ENCODE measurements at places on chromosomes 1 and 21.

DNA sequence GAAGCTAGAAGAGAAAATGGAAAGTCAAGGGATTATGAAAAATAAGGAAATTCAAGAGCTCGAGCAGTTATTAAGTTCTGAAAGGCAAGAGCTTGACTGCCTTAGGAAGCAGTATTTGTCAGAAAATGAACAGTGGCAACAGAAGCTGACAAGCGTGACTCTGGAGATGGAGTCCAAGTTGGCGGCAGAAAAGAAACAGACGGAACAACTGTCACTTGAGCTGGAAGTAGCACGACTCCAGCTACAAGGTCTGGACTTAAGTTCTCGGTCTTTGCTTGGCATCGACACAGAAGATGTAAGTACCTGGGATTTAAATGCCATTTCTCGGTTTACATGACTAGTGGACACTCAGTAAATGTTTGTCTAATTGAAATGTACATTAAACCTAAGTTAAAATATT is 40.0 kb downstream of the CENPF start:
- no peak for DNase-seq

DNA sequence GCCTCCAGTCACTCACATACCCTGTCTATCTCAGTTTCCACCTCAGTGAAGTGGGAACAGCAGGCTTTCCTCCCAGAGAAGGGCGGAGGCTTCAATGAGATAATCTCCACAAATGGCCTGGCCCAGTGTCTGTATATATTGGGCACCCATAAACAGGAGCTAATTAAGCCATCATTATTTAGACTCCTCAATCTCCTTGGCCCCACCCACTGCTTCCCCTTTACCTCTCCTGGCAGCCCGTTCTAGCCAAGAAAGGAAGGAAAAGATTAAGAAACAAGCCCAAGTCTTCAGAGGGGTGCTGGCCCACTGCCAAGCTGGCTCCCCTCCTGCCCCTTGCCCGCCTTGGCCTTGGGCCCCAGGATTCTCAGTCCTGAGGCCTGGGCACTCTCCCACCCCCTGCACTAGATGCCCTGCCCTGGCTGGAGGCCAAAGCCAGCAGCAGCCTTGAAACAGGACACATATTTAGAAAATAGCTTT is 15.9 kb upstream of the EPB41 start:
- peak; percentile 14 for DNase-seq

- no peak for DNase-seq
Observed at GRCh38 chr1:13479171-13479856, 34.5 kb downstream of the LRRC38 start.

DNA sequence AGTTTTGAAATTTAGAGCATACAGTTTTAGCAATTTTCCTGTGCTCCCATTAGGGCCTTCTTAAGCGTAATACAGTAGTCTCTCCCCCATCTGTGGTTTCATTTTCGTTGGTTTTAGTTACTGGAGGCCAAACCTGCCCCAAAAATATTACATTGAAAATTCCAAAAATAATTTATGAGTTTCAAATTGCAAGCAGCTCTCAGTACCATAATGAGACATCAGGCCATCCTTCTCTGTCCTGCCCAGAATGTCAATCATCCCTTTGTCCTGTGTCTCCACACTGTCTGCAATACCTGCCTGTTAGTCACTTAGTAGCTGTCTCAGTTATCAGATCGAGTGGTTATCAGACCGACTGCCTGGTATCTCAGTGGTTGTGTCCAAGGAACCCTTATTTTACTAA is 45.4 kb downstream of the ADSS2 start:
- DNase-seq: no peak

DNA sequence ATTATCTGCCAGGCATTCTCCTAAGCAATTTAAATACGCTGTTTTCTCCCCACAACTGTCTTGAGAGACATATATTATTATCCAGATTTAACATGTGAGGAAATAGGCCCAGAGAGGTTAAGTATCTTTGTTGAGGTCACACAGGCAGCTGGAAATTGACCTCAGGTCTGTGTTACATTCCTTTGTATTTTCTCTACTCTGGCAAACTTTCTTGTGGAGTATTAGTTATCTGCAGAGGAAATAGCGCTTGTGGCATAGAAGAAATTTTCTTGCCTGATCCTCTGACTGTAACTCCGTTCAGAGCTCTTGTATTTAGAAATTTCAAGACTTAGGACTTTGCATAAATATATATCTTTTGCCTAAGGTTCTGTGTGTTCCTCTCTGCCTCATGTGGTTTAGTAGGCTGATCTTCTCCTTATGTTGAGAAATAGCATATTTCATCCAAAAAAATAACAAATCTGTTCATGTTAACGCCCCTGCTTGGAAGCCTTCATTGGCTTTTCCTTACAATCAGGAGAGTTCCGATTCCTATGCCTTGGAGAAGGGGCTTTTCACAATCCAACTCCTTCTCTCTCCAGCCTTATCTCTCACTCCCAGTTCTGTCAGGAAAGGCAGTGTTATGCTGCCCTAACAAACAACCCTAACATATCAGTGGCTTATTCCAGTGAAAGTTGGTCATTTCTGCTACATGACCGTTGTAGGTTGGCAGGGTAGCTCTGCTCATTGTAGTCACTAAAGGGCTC is 2.5 kb upstream of the JUN start:
- DNase-seq: no peak

DNA sequence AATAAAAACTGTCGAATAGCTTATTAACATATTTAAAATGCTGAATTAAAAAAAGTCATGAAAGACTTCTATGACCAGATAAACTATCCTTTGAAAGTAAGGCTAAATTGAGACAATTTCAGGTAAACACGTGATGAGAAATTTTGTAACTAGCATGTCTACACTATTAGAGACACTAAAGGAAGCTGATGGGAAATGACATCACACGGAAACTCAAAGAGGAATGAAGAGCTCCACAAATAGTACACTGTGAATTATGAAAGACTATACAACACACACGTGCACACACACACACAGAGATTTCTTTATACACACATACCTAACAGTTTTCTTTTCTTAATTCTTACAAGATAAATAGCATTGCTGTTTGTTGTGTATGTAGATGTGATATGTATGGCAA is 70.9 kb upstream of the PLA2G4A start:
- DNase-seq: no peak

DNA sequence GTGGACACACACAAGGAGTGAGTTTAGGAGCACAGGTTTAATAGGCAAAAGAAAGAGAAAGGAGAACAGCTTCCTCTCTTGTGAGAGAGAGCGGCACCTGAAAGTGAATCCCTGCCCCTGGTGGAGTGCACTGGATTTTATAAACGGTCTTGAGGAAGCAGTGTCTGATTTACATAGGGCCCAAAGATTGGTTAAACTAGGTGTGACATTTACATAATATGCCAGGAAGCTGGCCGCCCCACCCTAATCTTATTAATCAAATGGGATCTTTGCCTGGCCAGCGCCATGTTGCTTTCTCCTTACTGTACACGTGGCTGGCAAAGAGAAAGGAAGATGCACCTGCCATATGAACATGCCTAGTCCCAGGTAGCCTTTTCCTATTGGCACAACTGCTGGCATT is 38.7 kb downstream of the CFH start:
- DNase-seq: no peak

DNA sequence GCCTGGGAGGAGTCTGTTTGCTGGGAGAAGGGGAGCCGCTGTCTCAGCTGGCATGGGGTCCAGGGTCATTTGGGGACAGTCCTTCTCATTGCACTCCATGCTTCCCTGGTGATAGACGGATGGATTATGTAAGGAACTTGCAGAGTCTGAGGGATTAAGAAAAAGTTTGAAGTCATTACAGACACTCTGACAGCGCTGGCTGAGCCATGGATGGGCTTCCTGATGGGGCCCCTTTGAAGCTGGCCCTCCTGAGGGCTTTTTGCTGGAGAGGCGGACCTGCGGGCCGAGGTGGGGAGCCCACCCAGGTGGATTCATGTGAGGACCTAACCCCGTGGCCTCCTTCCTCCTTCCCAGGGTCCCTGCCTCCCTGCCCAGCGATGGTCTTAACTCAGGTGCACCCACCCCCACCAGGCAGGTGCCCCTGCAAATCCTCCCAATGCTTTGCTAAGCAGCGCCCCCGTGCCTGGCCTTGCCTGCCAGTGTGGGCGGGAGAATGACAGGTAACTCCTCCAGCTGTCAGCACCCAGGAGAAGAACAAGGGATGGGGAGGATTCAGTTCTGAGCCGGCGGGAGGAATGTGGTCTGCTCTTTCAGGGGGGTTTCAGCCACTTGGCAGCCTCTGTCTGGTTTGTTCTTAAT is 24.2 kb upstream of the C1orf174 start:
- DNase-seq: no peak

GRCh38 chr1:93730621-93731020 is 49.0 kb upstream of the BCAR3 start:
- no peak for DNase-seq

DNA sequence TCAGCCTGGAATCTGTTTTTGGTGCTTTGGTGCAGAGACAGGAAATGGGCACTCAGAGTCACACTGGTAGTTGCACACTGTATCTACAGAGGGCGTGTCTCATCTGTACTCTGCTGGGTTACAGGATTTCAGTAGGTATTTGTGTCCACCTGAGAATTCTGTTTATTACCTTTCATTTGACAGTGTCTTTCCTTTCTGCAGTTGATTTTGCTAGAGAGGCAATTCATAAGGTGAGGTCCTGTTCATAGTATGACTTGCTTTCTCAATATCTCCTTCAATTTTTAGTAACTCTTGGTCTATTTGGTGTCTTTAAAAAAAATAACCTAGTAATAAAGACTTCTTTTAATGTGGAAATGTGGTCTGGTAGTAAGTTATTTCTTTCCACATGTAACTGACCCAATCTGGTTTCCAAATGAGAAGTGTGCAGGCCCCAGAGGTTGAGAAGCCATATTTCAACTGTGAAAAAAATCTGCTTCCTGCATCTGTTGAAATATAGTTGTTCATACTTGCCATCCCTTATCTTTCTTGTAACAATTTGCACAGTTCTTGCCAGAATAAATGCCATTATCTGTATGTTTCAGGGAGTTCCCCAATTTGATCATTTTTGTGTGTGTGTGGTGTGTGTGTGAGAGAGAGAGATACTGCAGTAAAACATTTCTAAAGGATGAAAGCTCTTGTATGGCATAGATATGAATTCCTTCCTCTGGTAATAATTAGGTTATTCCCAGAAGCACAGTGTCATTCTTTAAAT is 78.4 kb upstream of the DNAJC6 start:
- no peak for DNase-seq

DNA sequence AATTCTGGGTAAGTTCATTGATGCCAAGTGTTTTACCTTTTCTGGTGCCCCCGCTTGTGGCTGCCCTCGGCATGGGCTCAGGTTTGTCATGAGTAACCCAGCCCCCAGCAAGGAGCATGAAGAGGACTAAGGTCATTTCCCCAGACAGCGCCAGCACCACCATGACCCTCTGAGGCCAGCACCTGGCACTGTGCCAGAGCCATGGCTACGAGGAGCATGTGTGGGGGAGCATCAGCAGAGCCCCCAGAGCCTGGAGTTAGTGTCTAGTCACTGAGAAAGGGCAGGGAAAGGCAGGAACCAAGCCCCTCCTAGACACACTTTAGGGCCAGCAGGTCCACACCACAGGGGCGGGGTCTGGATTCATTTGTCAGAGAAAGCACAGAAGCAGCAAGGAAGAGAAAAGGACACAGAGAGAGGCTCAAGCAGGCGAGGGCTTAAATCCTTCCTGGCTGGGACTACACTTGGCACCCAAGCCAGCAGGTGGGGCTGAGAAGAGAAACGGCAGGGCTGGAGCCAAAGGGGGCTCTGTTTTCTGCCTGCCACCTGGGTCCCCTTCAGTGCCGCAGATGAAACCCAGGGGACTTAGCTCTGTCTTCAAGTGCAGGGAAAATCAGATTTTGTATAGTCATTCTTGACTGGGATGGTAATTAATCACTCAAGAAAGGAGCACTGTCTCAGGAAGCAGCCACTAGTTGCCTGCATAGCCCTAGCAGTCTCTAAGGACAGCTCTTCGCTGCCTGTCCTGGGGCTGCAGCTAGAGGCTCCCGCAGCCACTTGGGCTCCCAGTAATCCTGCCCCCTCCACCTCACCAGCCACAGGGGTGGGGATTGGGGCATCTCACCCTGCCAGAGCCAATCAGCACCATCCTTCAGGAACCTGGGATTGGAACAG is 79.6 kb upstream of the ZC3H12A start:
- DNase-seq: peak; percentile 23

DNA sequence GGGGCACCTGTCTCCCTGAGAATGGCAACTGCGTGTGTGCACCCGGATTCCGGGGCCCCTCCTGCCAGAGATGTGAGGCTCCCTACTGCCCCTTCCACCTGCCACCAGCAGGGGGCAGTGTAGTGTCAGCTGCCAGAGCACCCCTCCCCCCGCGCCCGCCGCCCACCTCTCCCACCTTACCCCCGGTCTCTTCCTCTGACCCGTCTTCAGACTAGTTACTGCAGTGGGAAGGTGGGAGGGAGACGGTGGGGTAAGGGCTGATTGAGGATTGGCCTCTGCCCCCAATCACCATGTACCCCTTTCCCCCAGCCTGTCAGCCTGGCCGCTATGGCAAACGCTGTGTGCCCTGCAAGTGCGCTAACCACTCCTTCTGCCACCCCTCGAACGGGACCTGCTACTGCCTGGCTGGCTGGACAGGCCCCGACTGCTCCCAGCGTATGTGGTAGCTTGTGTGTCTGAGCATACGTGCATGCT is 10.1 kb upstream of the LRRC71 start:
- DNase-seq: no peak

- DNase-seq: no peak
Observed at GRCh38 chr1:205676597-205676996, 3.7 kb downstream of the SLC45A3 start.

DNA sequence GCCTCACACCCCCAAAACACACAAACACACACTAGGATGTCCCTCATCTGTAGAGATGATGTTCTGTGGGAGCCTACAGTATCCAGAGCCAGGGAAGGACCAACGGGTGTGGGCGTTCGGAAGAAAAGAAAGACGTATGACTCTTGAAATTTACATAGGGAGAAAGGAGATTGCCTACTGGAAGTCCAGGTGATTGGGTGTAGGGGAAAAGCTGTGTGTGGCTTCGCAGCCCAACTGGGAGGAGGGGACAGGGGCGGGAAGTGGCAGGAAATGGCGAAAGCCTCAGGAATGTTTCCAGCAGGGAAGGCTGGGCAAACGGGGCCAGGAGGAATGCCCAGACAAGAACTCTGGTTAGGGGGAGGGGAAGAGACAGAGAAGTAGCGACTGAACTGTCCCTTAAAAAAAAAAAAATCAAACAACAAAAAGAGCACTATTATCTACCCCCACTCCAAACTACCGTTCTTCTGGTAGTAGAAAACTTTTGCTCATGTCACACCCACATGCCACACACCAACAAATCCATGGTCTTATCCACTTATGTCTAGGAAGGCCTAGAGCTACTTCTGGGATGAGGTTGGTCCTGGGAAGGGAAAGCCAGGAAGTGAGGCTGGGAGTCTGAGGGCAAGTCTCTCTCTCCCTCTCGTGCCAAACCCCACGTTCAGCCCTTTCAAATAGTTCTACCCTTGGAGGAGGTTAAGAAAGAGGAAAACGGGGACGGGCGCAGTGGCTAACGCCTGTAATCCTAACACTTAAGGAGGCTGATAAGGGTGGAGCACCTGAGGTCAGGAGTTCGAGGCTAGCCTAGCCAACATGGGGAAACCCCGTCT is 1.8 kb upstream of the CKS1B start:
- no peak for DNase-seq

GRCh38 chr1:46522184-46522968 is 29.1 kb downstream of the KNCN start:
- DNase-seq: no peak

Measured in NCI-H1105 (cell line).